ENCODE measurements at places on chromosomes 5 and 9.

DNA sequence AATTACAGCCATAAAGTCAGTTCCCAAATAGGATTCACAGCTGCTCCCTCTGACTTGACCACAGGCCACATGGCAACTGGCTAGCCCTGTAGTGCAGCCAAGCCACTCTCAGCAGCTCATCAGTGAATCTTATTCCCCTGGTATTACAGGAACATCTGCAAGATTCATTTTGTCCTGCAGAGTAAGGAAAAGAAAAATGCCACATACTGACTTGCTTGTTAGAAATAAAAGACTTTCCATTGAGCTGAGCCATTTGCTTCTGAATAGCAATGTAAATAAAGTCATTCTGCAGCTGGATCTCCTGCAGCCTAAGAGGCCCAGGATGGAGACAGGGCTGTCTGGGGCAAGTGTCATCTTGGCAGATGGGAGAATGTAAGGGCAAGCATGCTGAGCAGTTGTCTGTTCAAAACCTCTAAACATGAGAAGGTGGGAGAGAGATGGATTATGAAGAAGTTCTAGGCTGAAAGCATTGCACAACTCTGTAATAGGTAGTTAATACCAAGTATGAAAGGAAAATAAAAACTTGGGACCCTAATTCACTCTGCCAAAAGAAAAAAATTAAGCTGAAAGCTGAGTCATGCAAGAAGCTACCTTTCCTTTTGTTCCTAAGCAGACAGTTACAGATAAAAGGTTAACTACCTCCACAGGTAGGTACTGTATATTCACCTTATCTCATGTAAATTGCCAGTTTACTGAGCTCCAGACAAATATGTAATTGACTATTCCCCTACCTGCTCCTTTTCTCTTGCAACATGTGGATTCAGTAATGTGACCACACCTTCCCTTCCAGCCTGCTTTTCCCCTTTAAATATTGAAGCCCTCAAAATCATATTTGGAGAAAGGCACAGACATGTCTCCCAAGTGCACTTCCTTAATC is 244.4 kb upstream of the RAI14 start:
- no peak for DNase-seq

GRCh38 chr5:156037151-156037909 is 289.6 kb upstream of the SGCD start:
- no peak for DNase-seq

GRCh38 chr9:4422495-4422894 is 67.8 kb upstream of the SLC1A1 start:
- DNase-seq: no peak

GRCh38 chr9:101738566-101739183 is at the start of gene GRIN3A:
TSS of gene GRIN3A (minus strand) at chr9:101738647. CDS start at chr9:101737979, 668 bp downstream.
- DNase-seq: no peak

- no peak for DNase-seq
Observed at GRCh38 chr5:79931866-79932265, 59.2 kb downstream of the MTX3 start.

DNA sequence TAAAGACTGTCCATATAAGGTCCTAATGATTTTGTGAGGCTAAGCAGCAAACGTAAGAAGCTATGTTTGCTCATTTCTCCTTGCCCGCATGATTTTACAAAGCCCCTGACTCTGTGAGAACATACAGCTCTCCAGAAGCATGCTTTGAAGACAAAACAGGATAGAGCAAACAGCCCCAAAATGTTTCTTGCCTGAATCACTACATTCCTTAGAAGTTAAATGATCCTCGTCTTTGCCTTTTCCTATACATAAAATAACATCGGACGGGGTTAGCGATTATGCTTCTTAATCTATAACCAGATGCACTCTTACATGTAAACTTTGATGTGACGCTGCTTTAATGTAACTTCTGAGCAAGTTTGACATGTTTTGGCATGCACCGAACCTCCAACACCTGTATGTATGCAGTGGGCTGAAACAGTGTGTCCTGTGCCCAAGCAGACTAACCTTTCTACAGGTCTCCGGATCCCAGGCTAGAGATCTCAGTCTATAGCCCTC is 353.7 kb downstream of the CETN3 start:
- no peak for DNase-seq

DNA sequence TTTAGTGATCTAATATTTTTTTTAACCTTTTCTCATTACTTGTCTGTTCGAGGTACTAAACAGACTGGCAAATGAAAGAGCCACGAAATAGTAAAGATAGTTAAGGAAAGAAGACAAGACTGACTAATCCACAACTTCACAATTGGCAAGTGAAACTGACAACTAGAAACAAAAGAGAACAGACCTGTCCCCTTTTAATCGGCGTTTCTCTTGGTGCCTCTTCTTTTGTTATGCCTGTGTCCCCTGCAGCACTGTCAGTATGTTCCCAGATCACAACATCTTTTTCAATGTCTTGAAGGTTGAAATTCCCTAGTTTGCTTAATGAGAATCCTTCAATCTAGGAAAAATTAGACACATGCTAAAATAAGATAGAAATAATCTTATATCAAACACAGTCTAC is 26.1 kb downstream of the TUT7 start:
- DNase-seq: no peak

- DNase-seq: no peak
Observed at GRCh38 chr5:129460672-129460935, 506 bp downstream of the ADAMTS19 start.

DNA sequence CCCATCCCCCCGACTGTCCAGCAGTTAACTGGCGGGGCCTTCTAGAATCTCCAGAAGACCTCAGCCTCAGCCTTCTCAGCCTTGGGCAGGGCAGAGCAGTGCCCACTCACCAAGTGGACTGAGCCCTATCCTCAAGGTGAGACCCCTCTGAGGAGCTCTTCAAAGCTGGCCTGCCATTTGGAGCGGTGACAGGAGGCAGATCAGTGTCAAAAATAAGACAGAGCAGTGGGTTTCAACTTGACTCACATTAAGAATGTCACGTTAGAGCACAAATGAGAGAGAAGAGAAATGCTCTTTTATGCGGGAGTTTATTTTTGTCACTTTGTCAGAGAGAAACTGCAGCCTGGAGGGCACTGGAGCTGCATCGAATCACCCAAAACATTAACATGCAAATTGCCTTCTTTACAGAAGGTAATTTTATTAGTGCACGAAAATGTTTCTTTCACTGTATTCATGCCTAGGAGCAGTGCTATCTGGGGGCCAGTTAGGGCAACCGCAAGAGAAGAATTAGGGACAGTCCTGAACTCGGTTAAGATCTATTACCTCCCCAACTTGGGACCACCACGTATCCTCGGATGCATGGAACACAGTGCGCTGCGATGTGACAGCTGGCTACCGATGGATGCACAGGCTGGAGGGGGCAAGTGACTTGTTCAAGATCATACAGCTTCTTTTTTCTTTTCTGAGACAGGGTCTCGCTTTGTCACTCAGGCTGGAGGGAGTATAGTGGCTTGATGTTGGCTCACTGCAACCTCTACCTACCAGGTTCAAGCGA is 188.5 kb downstream of the DAB2IP start:
- no peak for DNase-seq

- DNase-seq: no peak
Observed at GRCh38 chr9:19116107-19116790, 11.0 kb downstream of the PLIN2 start.

GRCh38 chr5:13567819-13568218 is 376.7 kb downstream of the DNAH5 start:
- DNase-seq: no peak

GRCh38 chr9:103041961-103042360 is 46.8 kb downstream of the CYLC2 start:
- DNase-seq: no peak

GRCh38 chr5:123035918-123036390 is 571 bp downstream of the PPIC start:
- no peak for DNase-seq

DNA sequence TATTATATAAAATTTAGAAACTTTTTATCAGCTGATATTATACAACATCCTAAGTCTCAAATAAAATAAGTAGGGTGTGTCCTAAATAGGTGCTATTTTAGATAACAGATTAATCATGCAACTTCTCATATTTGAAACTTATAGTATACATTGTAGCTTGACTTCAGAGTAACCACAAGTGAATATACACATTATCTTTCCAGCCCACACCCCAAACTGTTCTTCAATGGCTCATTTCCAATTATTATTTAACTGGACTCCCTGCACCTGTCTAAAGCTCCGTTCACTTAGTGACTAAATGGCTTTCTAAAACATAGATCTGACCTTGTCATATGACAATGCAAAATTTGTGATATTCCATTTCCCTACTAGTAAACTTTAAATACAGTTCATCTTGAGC is 490.9 kb upstream of the RGMB start:
- no peak for DNase-seq

DNA sequence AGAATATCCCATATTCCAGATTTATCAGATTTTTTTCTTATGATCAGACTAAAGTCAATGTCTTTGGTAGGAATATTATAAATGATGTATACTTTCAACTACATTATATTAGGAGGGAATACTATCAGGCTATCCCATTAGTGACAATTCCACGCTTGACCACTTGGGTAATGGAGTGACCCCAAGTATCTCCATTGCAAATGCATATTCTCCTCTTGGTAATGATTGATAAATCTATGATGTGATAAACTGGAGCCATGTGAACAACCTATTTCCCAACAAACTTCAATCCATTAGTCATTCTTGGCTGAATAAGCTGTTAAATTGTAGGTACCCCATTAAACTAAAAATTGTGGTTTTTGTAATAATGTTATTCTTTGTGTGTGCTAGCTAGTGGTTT is 12.2 kb upstream of the MPDZ start:
- no peak for DNase-seq

DNA sequence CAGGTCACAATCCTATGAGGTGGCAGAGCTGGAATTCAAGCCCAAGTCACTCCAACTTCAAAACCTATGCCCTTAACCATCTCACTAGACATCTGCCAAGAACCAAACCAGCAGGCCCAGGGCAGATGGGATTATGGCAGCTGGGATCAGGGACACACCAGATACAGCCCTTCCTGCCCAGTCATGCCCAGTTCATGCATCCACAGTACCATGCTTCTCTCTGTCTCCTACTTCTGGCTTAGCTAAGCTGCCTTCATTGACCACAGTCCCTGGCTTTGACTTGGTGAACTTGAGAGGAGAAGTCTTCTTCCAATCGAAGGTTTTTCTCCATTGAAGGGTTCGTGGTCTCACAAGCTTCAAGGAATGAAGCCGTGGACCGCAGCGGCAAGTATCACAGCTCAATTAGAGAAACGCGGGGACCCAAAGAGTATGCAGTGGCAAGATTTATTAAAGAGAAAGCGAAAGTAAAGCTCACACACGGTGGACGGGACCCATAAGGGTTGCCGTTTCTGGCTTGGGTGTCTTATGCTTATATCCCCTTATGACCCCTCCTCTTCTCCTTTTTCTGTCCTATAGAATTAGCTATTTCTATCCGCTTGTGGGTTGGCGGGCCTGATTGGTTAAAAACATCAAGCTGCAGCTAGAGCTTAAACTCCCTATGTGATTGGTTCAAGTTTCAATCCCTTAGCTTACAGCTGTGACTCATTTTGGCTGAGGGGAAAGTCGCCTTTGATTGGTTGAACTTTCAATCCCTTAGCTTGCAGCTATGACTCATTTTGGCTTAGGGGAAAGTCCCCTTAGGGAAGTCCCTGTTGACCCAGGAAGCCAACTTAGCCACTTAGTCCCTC is 101.2 kb downstream of the TRIM36 start:
- no peak for DNase-seq

GRCh38 chr9:69066955-69067354 is 31.4 kb downstream of the FXN start:
- no peak for DNase-seq

GRCh38 chr5:72604111-72604797 is 97.0 kb upstream of the ZNF366 start:
- DNase-seq: no peak

DNA sequence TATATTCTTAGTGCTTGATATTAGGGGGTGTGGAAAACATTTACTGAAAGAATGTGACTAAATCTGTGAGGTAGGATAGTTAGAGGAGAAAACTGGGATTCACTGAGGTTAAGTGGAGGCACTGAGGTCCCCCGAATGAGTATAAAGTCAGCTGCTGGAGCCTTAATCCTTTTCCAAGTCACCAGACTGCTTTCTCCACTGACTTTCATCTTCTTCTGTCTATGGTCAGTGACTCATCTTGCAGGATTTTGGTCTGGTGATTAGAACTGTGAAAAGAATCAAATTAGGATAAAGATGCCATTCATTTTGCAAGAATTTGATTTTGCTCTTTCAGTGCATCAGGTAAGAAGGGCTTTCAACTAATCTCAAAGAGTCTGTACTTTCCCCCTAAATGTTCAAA is 89.3 kb upstream of the ALDH1A1 start:
- DNase-seq: no peak

DNA sequence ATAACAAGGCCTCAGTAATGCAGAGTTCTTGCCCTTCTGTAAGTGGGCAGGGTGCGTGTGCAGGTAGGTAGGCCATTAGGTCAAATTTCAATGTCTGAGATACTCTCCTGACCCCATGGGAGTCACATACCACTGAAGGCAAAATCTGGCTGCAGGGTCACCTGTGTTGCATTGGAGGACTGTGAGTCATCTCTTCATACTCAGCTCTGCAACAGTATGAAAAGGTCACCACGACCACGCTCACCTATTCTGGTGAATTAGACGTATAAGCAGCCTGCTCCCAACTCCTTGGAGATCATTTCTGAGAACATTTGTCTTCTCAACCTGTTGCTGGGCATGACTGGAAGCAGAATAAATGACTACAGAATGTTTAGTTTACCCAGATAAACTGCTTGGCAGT is 599.8 kb downstream of the PDE4D start:
- DNase-seq: no peak

DNA sequence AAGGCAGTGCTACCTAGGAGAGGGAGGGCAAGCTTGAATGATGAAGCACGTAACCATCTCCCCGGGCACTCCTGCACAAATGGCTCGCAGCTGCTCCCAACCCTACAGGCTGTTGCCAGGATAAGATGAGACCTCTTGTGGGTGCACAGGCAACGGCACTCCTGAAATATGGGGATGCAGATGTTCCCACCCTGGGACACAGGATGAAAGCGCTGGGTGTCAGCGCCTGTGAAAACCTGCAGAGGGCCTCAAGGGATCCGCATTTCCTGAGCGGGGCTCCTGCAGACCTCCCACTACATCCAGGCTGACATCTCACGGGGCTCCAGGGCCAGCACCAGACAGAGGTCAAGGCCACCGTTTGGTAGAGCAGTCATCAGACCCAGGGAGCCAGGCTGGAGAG is 60.7 kb downstream of the SMIM23 start:
- no peak for DNase-seq

DNA sequence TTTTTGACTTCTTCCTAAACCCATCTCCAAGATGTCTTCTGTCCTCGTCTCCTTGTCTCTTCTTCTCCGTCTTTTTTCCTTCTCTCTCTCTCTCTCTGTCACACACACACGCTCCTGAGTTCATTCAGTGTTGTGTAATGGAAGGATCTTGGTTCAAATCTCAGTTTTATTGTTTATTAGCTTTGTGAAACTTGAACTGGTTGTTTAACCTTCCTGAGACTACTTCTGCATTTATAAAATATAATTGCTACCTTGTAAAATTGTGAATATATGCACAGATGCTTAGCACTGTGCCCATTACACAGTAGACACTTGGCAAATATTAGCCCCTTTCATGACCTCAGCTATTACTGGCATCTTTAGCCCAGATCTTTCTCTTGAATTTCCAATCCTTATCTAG is 2.4 kb upstream of the NADK2 start:
- DNase-seq: no peak
